Caki2 (cell line): ENCODE measurements at places on chromosomes 11 and 22. TPM values are rescaled to one million over a fixed set of nuclear protein-coding genes. Genes with fewer than 3 reads are reported as not detected.

TMEM151A gene
- total RNA-seq, result not detected in 2 replicates

- DNase-seq, result no peak
These were observed 202.6 kb upstream of the TMEM45B start for GRCh38 chr11:129613071-129613470.

DNA sequence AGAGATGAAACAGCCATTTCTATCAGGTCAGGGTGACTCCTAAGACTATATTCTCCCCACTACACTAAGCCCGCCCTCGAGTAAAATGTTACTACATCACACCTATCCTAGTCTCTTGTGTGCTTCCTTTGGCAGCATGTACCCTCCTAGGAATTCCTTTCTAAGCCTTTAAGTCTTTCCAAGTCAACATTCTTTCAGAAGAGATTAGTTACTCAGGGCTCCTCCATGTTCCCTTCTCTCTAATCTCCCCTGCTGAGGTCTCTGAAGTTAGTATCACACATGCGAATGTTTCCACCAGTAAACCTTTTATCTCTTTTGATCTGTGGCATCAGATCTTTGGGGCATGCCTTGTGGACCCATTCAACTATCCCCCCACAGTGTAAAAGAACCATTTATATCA lies 873.7 kb upstream of the FAT3 start:
- no peak for DNase-seq

- no peak for DNase-seq
These were observed 12.7 kb downstream of the ANO3 start for GRCh38 chr11:26344647-26345046.

- DNase-seq, result no peak
These were observed 117.3 kb downstream of the KCNQ1OT1 start for GRCh38 chr11:2582351-2582945.

GRCh38 chr11:134069426-134070341 lies 812 bp downstream of the JAM3 start:
- DNase-seq, result no peak

SMTNL1 gene
- not detected in 2 replicates for total RNA-seq

GRCh38 chr11:22346282-22346681 lies 8.1 kb downstream of the SLC17A6 start:
- no peak for DNase-seq
